NCI-H1930 (cell line): ENCODE measurements at places on chromosomes 12 and 14.

DNA sequence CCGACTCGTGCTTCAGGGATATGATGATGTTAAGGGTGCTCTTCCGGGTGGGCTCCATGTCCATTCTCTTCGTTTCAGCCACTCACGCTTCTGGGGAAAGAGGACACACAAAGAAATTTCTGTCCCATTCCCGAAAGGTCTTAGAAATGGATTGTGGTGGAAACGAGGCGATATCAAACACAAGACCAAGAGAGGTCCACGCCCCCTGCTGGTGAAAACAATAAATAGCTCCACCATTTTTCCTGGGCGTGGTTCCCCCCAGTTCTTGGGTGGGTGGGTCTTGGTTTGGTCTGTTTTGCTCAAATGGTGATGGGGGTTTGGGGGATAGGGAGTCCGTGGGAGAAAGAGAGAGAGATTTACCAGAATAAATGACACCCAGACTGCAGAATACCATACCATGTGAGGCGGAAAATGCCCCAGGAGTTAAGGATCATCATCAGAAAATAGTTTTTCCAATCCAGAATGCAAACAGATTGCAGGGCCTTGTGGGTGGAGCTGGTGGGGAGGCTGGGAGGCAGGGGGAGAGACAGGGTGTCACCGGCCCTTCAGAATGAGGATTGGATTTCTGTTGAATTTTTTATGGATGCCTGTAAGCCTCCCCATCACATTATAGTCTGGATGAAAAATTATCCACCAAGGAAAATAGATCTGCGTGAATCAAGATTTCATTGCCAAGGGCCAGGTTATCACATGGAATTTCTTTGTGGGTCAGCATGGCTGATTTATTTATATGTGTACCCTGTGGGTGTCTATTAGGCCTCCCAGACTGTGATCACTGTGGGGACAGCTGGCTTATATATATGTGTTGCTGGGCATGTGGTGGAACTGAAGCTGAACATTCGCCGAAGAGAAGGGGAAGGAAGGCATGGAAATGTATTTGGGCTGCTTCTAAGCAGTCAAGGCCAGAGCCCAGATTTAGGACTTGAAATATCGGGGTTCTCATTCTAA is 55.8 kb downstream of the SRRM4 start:
- DNase-seq, result peak; percentile 28

- no peak for DNase-seq
Measured at GRCh38 chr12:125208942-125209341, 143.7 kb downstream of the AACS start.

GRCh38 chr14:44701563-44702263 is 194.6 kb upstream of the FSCB start:
- DNase-seq, result no peak

DNA sequence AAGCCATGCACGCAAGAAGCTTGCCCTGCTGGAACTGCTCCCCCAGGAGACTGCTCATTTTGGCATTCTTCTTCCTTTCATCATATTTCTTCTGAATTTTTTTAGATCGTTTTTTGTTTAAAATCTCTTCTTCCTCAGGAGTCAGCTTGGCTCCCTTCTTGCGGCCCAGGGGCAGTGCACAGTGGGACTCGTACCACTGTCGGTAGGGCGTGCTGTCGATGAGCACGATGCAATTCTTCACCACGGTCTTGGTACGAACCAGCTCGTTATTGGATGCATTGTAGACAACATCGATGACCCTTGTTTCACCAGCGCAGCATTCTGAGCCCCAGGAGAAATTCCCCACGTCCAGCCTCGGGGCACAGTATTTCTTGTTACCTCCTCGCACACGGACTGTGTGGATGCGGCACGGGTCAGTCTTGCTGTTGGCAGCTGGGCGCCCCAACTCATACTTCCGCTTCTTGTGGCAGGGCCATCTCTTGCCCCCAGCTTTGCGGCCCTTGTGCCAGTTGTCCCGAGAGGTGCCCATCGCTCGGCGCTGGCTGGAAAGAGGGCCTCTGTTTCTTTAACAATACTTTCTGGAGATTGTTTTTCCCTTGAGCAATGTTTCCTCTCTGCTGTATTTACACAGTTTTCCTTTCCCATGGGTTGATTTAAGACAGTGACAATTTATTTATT is 452.4 kb downstream of the TMEM121 start:
- DNase-seq, result no peak

DNA sequence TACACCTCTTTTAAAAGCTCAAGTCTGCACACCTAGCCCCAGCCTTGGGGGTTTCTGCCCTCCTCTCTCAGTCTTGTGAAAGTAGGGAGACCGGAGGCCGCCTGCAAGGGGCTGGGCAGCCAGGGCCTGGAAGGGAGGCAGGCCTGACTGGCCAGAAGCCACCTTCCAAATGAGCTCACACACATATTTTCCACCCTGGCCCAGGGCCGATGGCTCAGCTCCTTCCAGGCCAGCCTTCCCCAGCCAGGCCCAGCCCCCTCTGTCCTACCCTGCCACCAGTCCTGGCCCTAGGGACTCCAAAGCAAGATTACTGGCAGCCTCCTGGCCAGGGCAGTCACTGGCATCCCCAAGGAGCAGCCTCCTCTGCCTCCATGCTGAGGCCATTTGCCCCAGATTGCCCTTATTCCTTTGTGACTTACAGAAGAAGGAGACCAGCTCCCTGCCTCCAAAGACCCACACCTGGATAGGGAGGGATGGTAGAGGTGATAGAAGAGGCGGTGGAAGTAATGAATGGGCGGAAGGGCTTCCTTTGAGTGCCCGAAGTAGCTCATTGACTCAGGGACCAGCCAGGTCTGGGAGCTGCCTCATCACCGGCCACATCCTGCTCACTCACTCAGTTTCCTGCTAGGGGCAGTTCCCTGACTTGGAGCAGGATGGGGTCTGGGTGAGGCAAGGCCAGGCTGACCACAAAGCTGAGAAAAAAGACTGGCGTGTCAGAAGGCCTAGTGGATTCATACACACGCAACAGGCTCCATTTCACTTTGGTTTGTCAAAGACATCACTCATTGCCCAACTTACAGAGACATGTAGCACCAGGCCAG is 14.8 kb downstream of the MMP14 start:
- DNase-seq, result no peak

GRCh38 chr12:124917841-124918621 is 3.6 kb upstream of the UBC start:
- no peak for DNase-seq

GRCh38 chr14:72573725-72574417 is 320.0 kb downstream of the DPF3 start:
- no peak for DNase-seq

DNA sequence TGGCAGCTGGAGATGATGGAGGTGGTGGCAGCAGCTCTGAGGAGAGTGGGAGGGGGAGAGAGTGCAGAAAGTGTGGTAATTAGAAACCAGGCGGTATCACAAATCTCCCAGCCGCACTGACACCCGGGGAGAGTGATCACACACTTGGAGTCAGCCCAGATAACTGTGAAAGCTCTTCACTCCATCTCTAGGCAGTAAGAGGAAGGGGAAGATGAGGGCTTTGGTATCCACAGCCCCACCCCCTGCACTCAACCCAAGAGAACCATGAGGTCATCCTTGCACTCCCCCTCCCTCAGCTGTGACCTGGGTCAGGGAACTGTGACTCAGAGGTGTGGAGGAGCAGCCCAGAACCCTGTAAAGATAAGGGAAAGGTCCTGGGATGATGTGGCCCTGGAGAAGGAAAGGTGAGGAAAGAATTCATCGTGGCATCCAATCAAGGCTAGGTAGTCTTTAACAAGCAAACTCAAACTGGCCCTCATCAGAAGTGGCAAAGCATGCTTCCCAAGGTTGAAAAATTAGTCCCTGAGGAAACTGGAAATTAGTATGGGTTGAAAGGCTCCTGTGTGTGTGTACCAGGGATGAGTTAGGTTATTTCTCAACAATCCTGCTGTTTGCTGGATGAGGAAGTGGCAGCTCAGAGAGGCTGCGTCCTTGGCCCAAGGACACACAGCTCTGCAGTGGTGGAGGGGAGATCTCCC is 111.0 kb upstream of the LHX5 start:
- DNase-seq, result no peak

DNA sequence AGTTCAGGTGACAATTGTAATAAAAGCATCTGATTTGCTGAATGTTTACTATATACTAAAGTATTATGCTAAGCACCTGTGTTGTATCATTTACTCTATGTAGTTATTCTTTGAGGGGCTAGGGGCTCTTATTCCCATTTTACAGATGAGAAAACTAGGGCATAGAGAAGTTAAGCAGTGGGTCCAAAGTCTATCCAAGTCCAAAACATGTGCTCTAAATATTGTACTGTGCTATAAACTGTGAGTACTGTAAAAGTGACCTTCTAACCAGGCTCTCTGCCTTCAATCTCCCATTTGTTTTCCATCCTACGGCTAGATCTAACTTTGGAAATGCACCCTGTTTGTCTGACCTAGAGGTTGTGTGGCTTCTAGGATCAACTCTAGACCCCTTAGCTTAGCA is 9.0 kb downstream of the ACVR1B start:
- DNase-seq, result no peak

- DNase-seq, result no peak
Measured at GRCh38 chr12:18752280-18752920, 14.5 kb downstream of the CAPZA3 start.

DNA sequence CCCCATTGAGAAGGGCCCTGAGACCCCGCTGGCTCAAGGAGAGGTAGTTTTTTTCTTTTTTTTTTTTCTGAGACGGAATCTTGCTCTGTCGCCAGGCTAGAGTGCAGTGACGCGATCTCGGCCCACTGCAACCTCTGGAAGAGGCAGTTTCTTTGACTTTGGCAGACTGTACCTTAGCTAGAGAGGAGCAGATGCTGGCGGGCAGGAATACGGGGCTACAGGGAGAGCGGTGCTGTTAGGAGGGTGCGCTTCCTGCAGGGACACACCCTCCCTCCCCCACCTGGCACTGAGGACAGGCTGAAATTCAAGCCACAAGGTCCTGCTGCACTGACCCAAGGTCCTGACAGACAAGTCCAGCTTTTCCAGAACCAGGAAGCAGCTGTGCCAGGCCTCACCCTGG is 32.2 kb upstream of the NUDT14 start:
- no peak for DNase-seq

DNA sequence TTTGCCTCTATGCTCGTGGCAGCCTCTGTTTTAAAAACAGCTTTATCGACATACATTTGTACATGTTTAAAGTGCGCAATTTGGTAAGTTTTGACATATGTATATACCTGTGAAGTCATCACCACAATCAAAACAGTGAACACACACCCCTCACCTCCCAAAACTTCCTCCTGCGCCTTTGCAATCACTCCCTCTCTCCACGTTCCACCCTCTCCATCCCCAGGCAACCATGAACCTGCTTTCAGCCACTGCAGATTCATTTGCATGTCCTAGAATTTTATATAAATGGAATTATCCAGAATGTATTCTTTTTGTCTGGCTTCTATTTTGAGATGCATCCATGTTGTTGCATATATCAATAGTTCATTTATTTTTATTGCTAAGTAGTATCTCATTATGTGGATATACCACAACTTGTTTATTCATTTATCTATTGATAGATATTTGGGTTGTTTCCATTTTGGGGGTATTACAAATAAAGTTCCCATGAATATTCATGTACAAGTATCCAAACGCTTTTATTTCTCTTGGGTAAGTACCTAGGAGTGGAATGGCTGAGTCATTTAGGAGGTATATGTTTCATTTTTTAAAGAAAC is 15.5 kb upstream of the CHGA start:
- no peak for DNase-seq

GRCh38 chr12:108729612-108730364 is 1.5 kb downstream of the CORO1C start:
- DNase-seq, result no peak

DNA sequence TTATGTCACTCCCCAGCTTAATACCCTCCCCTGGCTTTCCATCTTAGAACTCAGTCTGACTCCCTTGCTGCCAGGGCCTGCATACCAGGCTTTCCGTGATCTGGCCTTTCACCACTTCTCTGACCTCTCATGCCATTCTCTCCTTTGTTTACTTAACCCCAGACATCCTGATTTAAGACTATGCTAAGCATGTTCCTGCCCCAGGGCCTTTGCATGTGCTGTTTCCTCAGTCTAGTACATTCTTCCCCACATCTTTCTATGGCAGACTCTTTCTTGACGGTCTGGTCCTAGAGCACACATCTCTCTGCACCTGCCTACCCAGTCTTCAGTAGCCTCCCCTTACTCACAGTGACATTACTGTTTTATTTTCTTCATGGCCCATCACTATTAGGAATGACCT is 42.2 kb downstream of the PLXNC1 start:
- no peak for DNase-seq

DNA sequence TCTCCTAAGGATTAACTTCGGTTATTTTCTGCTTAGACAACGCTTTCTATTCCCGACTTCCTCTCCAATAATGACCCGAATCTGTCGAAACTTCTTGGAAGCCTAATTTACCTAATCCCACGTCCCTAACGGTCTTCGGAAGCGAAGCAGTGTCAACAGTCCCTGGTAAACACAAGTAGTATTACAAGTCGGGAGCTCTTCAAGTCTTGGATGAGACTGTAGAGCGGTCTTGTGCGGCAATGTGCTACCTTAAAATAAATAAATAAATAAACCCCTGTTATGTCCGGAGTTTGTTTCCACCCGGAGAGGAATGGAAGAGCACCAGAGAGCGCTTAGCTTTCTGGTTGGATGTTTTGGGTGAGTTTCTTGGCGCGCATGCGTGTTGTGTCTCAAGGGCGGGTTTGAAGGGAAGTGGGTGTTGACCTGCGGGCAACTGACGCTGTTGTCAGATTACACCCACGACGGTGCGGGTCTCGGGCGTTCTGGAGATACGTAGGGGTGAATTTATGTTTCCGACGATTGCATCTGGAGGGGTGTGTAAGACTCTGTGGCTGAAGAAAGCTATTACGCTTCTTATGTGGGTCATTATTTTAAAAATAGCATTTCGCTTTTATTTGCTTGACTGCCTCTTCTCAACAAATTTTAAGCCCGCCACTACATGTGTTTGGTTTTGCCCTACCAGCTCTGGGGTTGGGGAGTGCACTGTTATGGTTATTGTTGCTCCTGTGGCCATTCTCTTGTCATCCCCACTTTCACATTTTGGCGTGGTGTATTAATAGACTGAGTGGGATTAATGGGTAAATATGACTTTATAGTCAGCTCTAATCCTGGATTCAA is at the start of the genes KIAA0586 and TIMM9:
KIAA0586 (plus strand) TSS at position 439 of the 837 bp plus-strand sequence. CDS start 546 bp downstream, outside the sequence.
TIMM9 (minus strand) TSS at position 251 of the 837 bp plus-strand sequence. CDS start 15,586 bp downstream, outside the sequence.
- peak; percentile 97 for DNase-seq

GRCh38 chr12:5213336-5213735 is 169.7 kb downstream of the KCNA5 start:
- DNase-seq, result no peak

GRCh38 chr14:64556526-64556925 is 6.8 kb downstream of the PPP1R36 start:
- no peak for DNase-seq

GRCh38 chr12:122088179-122088810 is 9.7 kb downstream of the MLXIP start:
- DNase-seq, result no peak

DNA sequence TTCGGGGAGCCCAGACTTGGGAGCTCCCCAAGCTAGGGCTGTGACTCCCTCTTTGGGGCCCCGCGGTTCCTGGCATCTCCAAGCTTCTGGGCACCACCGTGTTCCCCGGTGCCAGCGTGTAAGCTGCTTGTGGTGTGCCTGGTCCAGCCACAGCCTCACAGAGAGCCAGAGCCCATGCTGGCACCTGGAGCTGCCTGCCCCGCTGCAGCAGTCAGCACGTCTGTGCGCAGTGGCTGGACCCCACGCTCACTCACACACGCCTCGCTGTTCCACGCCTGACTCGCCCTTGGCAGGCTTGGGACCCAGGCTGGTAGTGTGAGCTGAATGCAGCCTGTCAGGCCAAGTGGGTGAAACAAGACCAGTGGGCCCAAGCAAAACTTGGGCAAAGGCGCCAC is 34.5 kb downstream of the APAF1 start:
- DNase-seq, result no peak
